ENCODE measurements at places on chromosomes 16 and 17.

- no peak for DNase-seq
These were observed 30.2 kb downstream of the PLCD3 start for GRCh38 chr17:45101883-45102811.

GRCh38 chr17:42311240-42312034 lies 23.1 kb downstream of the STAT5A start:
- DNase-seq, result peak; percentile 97

DNA sequence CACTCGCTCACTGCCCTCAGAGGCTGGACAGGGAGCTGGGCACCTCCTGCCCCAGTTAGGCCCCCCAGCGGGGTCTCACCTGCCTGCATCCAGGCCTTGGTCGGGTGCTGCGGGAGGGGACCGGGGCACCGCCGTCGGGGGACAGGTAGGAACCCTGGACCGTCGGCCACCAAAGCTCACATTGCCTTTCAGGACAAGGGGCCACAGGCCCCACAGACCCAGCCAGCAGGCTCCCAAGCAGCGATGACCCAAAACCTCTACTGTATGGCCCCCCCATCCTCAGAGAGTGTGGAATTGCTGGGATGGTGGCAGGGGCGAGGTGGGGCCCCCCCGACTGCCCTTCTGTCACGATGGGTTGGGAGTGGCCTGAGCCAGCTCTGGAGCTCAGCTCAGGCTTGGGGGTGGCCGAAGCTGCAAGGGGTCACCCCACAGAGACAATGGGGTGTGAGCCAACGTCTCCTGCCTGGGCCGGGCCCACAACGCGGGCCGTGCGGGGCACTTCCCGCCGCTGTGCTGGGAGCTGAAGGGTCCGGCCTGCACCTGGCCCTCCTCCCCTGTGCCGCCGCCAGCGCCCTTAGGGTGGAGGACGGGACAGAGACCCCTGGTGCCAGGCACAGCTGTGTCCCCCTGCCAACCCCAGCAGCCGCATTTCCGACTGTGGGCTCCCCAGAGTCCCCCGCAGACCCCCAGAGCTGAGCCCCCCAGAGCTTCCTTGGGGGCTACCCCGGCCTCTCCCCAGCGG lies 498 bp downstream of the IGFALS start:
- DNase-seq, result no peak

DNA sequence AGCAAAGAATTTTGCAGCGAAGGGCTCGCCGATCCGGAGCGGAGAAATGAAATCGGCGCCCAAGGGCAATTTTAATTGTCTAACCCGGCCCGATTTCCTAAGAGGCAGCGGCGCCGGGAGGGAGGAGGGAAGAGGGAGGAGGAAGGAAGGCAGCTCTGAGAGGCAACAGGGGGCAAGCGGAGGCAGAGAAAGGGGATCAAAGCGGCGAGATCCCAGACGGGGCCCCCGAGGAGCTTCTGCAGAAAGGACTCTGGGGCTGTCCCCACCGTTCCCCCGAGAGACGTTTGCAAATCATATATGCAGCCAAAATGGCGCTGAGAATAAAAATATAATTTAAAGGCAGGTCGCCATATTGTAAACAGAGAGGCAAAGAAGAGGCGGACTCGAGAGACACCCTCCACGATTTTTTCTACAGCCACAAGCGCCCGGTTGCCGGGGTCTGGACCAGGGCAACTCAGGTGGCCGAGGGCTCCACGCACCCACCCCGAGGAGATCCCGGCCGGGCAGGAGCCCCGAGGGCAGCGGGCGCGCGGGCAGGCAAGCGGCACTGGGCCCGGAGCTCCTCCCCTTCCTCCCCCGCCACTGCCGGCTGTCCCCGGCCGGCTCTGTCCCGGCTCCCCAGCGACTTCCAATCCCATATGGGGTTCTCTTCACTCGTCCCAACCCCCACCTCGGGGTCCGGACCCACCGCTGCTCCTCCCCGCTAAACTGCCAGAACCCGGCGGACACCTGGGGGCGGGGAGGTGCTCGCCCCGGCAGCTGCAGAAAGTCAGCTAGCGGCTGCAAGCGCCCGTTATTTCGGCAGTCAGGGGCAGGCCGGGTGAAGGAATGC lies 1.9 kb downstream of the PHF12 start:
- DNase-seq, result peak; percentile 78

DNA sequence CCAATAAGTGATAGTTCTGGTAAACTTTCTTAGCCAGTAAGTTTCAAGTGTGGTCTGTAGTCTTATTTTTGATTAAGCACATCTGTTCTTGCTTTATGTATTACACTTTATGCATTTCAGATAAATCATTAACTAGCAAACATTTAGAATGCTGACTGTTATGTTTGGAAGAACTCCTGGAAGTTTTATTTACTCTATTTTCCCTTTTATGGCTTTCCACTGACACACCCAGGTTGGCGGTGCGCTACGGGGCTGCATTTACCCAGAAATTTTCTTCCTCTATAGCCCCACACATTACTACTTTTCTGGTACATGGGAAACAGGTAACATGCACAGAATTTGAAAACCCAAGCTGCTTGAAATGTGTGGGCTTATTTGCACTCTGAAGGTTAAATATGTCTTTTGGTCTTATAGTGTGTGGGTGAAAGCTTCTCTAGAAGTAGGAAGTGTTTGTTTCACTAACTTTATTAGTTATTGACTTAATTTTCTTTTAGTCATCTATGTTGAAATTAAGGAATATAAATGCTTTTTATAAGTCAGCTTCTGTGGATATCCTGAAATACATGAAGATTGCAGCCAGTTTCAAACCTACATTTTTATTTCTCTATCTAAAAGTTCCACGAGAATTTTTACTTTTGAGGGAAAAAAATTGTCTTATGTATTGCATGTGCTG lies 203.7 kb downstream of the PHKB start:
- peak; percentile 10 for DNase-seq

DNA sequence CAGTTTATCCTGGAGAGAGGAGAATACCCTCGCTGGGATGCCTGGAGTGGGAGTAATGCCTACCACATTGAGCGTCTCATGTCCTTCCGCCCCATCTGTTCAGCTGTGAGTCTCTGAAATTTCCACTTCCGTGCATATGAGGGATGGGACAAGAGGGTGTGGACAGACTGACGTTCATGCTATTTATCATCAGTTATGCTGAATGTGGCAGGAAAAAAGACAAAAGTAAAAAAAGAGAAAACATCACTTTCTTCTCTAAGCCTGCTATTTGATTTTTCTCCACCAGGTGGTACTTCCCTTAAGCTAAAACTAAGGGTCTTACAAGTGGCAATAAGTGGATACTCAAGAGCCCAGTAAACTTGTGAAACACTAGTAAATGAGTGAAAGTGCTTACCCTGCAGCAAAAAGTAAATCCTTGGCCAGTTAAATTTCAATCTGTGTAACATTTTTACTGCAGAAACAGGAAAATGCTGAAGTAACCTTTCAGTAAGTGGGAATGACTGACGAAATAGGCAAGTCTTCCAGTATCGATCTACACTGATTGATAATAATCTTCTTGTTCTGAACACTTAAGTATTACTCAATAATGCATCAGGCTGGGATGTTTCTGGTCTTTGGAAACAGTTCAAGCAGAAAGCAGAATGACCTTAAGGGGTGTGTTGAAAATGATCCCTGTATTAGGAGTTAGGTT lies 5.6 kb downstream of the CRYBA1 start:
- DNase-seq, result peak; percentile 29

DNA sequence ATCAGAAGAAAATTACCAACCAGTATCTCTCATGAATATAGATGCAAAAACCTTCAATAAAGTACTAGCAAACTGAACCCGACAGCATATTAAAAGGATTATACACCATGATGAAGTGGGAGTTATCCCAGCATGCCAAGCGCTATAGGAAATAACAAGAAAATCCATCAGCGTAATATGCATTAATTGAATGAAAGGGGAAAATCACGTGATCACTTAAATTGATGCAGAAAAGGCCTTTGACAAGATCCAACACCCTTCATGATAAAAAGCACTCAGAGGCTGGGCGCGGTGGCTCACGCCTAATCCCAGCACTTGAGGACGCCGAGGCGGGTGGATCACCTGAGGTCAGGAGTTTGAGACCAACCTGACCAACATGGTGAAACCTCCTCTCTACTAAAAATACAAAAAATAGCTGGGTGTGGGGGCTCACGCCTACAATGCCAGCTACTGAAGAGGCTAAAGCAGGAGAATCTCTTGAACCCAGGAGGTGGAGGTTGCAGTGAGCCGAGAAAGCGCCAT lies 4.8 kb downstream of the CTRB2 start:
- DNase-seq, result no peak

GRCh38 chr17:66965801-66966262 lies 1.3 kb downstream of the CACNG4 start:
- no peak for DNase-seq

DNA sequence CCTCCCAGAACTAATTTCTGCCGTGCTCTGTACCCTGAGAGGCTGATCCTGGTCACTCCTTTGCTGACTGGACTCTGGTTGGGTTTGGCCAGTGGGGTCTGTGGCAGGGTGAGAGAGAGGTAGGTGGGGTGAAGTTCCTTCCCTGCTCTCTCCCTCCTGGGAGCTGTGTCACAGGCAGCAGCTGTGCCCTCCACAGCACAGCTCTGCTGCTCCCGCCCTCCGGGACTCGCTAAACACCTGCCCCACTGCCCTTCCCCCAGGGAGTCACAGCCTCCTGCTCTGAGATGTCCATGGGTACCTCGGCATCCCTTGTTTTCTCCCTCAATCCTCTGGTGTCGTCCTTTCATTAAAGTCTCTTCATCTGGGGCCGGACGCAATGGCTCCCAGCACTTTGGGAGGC lies 66.4 kb downstream of the SRCIN1 start:
- DNase-seq, result no peak

DNA sequence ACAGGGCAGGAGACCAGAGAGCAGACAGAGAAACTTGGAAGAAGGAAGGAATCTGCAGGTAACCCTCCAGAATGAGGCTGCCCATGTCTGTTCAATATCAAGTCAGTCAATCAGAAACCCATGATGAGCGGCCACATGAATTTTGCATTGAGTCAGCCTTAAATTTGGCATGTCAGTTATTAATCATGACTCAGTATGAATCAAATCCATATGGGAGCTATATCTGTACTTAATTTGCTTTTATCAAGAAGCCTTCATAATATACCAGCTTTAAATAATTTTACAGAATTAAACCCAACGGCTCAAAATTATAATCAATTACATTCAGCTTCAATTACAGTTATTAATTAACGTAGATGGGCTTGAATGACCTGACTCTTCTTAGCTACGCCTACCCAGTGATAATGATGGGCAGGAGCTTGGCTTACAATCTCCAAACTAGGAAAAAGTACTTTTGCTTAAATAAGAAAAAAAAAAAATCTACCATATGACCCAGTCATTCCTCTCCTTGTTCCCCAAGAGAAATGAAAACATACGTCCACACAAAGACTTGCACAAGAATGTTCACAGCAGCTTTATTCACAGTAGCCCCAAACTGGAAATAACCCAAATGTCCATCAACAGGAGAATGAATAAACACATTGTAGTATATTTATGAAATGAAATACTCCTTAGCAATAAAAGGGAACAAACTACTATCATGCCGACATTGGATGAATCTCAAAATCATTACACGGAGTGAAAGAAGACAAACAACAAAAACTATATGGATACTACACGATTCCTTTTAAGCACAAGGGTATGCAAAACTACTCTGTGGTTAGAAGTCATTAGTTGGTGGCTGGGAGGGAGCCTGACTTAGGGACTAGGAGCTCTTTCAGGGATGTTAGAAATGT lies 48.6 kb downstream of the SLC39A11 start:
- DNase-seq, result peak; percentile 51

- DNase-seq, result no peak
These were observed 41.6 kb downstream of the CDH1 start for GRCh38 chr16:68778551-68779231.

GRCh38 chr17:1577182-1577581 lies 14.6 kb upstream of the PITPNA start:
- peak; percentile 94 for DNase-seq

Data from muscle of leg (tissue), 16 donors.